ENCODE measurements at places on chromosomes 11 and 22. TPM values are rescaled to one million over a fixed set of nuclear protein-coding genes. Genes with fewer than 3 reads are reported as not detected.

WBP2NL gene
- not detected for total RNA-seq

IFITM10 gene
- 2.9 TPM for total RNA-seq

ARHGEF12 gene
- 65.9 TPM for total RNA-seq

ASPHD2 gene
- total RNA-seq: 0.32 TPM

MPZL2 gene
- 53.0 TPM for total RNA-seq

GAL3ST3 gene
- not detected for total RNA-seq

C11orf87 gene
- total RNA-seq: not detected

PANX2 gene
- total RNA-seq: 0.32 TPM

GRCh38 chr11:70720281-70720680, 322.0 kb downstream of the CTTN start:
- H3K4me1 ChIP-seq: no peaks in the 10 kb centered on the region
- H3K4me3 ChIP-seq: no peak overlapping the region
- no peak for DNase-seq
- H3K27ac ChIP-seq: no peak overlapping the region
- H3K27me3 ChIP-seq: no peaks in the 10 kb centered on the region

- H3K36me3 ChIP-seq: no peaks in the 10 kb centered on the region
- peak overlapping the region; percentile 26 for H3K27ac ChIP-seq
- no peak for DNase-seq
- peaks cover 18% of the 10 kb centered on the region for H3K4me1 ChIP-seq
- H3K4me3 ChIP-seq: no peak overlapping the region
Observed at GRCh38 chr22:19998991-19999820, 17.4 kb downstream of the ARVCF start.

DNA sequence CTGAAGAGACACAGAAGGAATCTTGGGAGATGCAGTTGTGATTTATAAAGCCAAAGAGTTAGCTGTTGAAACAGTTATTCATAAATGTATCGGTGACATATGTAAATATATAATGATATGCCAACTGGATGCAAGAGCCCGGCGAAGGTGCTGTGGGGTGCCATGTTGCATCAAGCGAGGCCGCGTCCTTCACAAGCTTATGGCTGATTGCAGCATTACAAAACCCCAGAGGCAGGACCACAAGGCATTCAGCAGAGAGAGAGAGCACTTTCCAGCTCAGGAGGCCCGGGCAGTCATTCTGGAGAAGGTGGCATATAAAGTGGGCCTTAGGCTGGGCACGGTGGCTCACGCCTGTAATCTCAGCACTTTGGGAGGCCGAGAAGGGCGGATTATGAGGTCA, 65.6 kb downstream of the LARGE1 start:
- H3K4me3 ChIP-seq: no peak overlapping the region
- H3K27me3 ChIP-seq: no peaks in the 10 kb centered on the region
- DNase-seq: no peak
- H3K27ac ChIP-seq: peak overlapping the region; percentile 51

DNA sequence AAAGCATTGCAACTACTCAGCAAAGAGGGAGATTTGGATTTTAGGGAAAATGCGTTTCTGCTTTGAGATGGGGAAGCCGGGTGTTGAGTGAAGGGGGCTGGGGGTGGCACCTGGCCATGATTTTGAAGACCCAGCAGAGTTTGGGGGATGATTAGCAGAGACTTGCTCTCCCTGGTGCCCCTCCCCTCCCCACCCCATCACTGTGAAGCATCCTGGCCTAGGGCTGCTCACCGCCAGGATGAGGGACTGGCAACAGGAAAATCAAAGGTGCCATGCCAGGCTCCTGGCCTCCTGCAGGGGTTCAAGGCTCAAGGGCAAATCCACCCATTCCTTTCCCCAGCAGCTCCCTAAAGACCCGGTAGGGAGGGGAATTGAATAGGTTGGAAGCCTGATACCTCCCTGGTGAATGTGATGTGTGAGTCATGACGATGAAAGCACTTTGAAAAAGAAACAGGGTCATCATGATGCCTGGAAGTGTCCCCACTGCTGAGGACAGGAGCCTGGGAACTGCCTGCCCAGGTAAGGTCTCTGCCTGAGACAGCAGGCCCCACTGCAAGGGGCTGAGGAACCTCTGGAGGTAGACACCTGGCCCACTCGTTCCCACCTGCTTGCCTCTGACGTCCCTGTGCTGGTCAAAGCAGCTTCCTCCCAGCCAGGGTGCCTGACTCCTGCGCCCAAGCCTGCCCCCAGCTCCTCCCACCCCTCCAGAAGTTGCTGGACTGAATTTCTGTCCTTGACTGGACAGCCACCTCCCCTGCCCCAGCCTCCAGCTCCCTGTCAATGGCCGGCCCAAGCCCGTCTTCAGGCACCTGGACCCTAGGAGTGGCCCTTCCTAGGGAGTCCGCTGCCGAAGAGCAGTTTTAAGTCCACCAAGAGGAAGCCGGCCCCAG, 1.7 kb downstream of the CHST1 start:
- no peak for DNase-seq
- no peaks in the 10 kb centered on the region for H3K36me3 ChIP-seq
- no peaks in the 10 kb centered on the region for H3K27me3 ChIP-seq
- no peak overlapping the region for H3K27ac ChIP-seq
- peak overlapping the region; percentile 62 for H3K4me3 ChIP-seq

DNA sequence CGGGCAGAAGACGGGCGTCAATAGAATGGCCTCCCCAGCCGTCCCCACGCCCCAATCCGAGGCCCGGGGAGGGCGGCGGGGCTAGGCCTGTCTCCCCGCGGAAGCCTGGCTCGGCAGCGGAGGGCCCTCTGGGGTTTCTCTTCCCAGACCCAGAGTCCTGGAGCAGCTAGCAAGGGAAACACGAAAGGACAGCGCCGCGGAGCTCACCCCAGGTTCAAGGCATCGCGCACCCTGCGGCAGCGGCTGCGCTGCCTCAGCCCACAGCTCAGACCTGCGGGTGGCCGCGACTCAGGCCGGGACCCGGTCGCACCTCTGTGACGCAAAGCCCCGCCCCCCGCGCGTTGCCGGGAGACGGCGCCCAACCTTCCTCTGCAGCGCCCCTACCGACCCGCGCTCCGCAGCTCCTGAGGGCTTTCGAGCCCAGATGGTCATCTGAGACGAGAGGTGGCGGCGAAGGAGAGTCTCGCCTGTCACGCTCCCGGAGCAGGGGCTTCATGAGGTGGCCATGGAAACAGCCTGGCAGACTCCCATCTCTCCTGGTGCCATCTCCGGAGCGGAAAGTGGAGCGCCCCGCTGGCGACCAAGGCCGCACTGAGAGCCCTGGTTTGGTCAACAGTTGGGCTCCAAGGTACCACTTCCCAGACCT, at the start of gene RNF141:
Gene RNF141 (minus strand): TSS at position 273 of the 646 bp plus-strand sequence. CDS start 7,029 bp downstream, outside the sequence.
- peak; percentile 79 for DNase-seq
- H3K36me3 ChIP-seq: no peaks in the 10 kb centered on the region
- H3K4me1 ChIP-seq: peaks cover 32% of the 10 kb centered on the region
- H3K27ac ChIP-seq: peak within 1 kb of the TSS; percentile 94

GRCh38 chr11:84372381-84372950, 1086.3 kb upstream of the CCDC90B start:
- no peak overlapping the region for H3K4me3 ChIP-seq
- no peaks in the 10 kb centered on the region for H3K27me3 ChIP-seq
- no peaks in the 10 kb centered on the region for H3K36me3 ChIP-seq
- no peaks in the 10 kb centered on the region for H3K4me1 ChIP-seq
- no peak overlapping the region for H3K27ac ChIP-seq

GRCh38 chr22:45632791-45633515, 38.7 kb upstream of the ATXN10 start:
- no peaks in the 10 kb centered on the region for H3K36me3 ChIP-seq
- H3K27me3 ChIP-seq: no peaks in the 10 kb centered on the region
- no peaks in the 10 kb centered on the region for H3K4me1 ChIP-seq
- no peak overlapping the region for H3K4me3 ChIP-seq

- H3K27ac ChIP-seq: no peak overlapping the region
- H3K27me3 ChIP-seq: no peaks in the 10 kb centered on the region
- no peaks in the 10 kb centered on the region for H3K36me3 ChIP-seq
- no peak overlapping the region for H3K4me3 ChIP-seq
Observed at GRCh38 chr11:36105743-36106581, 162.1 kb downstream of the LDLRAD3 start.

DNA sequence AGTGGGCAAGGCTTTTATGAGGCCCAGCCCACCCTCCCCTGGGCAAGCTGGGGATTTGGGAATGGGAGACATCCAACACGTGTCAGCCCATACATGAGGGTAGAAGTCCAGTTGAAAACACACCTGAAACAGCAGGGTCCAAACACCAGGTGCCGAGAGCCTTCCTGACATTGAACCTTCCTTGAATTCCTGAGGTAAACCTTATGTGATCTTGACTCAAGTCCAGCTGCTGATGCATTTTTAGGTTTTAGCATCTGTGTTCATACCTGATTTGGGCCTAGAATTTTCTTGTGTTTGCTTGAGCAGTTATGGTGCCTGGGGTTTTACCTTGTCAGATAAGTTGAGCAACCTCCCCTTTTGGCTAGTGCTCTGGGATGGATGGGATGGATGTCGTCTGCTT, 66.3 kb downstream of the CDKN1C start:
- no peak overlapping the region for H3K4me3 ChIP-seq
- no peaks in the 10 kb centered on the region for H3K27me3 ChIP-seq
- H3K36me3 ChIP-seq: no peaks in the 10 kb centered on the region
- DNase-seq: no peak
- H3K27ac ChIP-seq: no peak overlapping the region

- peak overlapping the region; percentile 47 for H3K27ac ChIP-seq
- H3K4me3 ChIP-seq: no peak overlapping the region
- no peaks in the 10 kb centered on the region for H3K27me3 ChIP-seq
- H3K36me3 ChIP-seq: peaks cover 26% of the 10 kb centered on the region
- peaks cover 6% of the 10 kb centered on the region for H3K4me1 ChIP-seq
Observed at GRCh38 chr11:20070459-20070858, 89.8 kb downstream of the DBX1 start.

DNA sequence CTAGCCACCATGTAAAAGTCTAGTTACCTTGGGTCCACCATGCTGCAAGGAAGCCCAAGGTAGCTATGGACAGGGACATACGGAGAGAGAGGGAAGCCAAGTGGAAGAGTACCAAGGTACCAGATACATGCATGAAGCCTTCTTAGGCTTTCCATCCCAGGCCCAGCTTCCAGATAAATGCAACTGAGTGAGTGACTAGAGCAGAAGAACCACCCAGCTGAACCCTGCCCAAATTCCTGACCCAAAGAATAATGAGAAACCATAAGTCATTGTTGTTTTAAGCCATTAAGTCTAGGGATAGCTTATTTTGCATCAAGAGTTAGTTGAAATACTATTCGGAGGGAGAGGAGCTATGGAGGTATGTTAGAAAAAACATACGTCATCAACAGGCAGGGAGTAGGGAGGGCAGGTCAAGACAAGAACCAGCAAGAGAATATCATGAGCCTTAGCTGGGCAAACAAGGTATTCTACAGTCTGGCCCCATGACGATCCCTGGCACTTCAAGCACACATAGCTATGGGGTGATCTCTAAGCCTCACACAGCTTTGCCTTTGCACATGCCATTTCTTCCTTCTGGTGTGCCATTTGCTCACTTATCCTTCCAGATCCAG, 36.5 kb upstream of the APLNR start:
- no peak overlapping the region for H3K27ac ChIP-seq
- no peaks in the 10 kb centered on the region for H3K27me3 ChIP-seq
- no peak for DNase-seq
- H3K4me3 ChIP-seq: no peak overlapping the region
- H3K4me1 ChIP-seq: no peaks in the 10 kb centered on the region

GRCh38 chr11:76605338-76606074, 65.0 kb downstream of the LRRC32 start:
- no peaks in the 10 kb centered on the region for H3K36me3 ChIP-seq
- H3K4me1 ChIP-seq: peaks cover 22% of the 10 kb centered on the region
- peak overlapping the region; percentile 58 for H3K27ac ChIP-seq

GRCh38 chr11:74444173-74444826, 23.0 kb downstream of the KCNE3 start:
- no peaks in the 10 kb centered on the region for H3K36me3 ChIP-seq
- H3K4me3 ChIP-seq: no peak overlapping the region
- no peaks in the 10 kb centered on the region for H3K27me3 ChIP-seq

- DNase-seq: no peak
- H3K36me3 ChIP-seq: no peaks in the 10 kb centered on the region
- H3K4me3 ChIP-seq: no peak overlapping the region
- H3K27me3 ChIP-seq: no peaks in the 10 kb centered on the region
- no peaks in the 10 kb centered on the region for H3K4me1 ChIP-seq
Observed at GRCh38 chr11:87063982-87064381, 26.2 kb downstream of the TMEM135 start.

DNA sequence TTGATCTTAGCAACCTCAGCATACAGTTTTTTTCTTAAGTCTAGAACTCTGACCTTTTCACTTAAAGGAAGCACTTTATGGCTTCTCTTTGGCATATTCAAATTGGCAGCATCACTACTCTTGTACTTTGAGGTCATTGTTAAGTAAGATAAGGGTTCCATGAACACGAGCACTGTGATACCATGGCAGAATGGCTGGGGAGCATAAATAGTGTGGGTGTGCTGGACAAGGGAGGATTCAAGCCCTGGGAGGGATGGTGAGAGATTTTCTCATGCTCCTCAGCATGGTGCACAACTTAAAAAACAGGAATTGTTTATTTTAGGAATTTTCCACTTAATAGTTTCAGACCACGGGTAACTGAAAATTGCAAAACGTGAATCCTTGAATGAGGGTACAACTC, 111.4 kb downstream of the ATXN10 start:
- peaks cover 9% of the 10 kb centered on the region for H3K4me1 ChIP-seq
- no peak overlapping the region for H3K4me3 ChIP-seq
- no peaks in the 10 kb centered on the region for H3K27me3 ChIP-seq
- DNase-seq: no peak
- H3K36me3 ChIP-seq: no peaks in the 10 kb centered on the region

DNA sequence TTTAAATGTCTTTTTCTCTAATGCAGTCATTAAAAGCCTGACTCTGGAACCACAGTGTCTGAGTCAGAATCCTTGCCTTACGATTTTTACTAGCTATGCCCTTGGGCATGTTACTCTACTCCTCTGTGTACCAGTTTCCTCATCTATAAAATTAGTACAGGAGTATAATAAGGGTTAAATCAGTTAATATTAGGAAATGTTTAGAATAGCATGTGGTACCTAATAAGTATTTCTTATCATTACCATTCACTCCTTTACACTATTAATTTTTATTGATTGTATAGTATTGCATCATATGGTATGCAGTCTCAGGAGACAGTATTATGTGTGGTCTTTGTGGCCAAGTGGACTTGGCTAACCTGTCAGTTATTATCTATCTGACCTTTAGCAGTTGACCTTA, 68.2 kb downstream of the METTL15 start:
- H3K27ac ChIP-seq: no peak overlapping the region
- no peaks in the 10 kb centered on the region for H3K4me1 ChIP-seq
- H3K36me3 ChIP-seq: no peaks in the 10 kb centered on the region
- no peak for DNase-seq
- H3K27me3 ChIP-seq: no peaks in the 10 kb centered on the region

DNA sequence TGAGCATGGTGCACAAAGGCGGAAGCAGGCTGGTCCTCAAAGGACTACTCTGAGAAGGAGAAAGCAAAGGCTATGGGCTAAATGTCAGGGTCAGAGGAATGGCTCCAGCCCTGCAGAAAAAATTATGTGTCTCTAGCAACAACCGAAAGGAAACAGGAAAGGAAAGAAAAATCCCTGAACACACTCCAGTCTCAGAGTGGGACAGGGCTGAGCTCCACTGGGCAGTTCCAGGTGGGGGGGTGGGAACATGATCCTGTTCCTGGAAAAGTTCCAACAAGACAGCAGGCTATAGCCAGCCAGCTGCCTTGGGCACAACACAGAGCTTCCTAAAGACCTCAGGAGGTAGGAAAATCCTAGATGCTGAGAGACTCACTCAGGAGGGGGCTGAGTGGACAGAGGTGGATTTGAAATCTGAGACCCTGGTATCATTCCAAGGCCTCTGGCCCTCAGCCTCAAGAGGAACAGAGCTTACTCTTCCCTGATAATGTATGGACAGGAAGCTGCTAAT, 1088.2 kb downstream of the TBC1D22A start:
- no peak for DNase-seq
- no peaks in the 10 kb centered on the region for H3K36me3 ChIP-seq
- H3K27me3 ChIP-seq: no peaks in the 10 kb centered on the region
- no peaks in the 10 kb centered on the region for H3K4me1 ChIP-seq
- no peak overlapping the region for H3K27ac ChIP-seq

All from ascending aorta (tissue), 2 donors.